ENCODE measurements at places on chromosomes 1 and 21. TPM values are rescaled to one million over a fixed set of nuclear protein-coding genes. Genes with fewer than 3 reads are reported as not detected.

DNA sequence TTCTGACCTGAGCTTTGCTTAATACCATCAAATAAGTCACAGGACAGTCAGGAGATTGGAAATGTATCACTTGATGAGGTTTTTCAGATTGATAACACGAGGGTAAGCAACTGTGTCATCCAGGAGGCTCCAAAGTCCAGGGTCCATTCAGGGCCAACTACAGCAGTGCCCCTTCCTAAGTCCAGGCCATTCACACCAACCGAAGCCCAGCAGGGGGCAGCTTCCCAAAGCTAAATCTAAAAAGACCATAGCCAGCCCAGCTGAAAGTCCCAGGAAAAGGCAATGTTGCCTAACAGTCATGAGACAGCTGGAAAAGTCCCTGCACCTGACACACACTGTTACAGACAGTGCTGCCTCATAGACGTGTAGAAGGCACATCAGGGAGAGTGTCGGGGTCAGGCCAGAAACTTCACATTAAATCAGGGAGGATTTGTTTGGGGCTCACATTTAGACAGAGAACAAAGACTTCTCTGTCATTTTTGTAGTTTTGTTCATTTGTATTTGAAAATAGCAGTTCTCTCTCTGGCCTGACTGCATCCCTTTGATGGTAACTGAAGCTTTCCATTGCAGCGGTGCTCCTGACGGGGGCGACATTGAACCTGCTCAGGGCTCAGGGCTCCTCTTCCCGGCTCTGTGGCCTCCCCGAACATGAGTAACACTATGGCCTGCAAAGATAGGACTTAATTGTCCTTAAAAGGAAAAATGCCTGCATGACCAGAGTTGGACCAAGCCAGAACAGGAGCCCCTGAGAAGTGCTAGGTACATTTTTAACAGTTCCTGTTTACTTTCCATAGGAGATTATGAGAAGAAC lies 200.4 kb downstream of the NRIP1 start:
- no peaks in the 10 kb centered on the region for H3K36me3 ChIP-seq
- H3K27ac ChIP-seq = peak overlapping the region; percentile 29
- no peak overlapping the region for H3K4me3 ChIP-seq
- H3K27me3 ChIP-seq = no peaks in the 10 kb centered on the region

Gene BGLAP
- total RNA-seq = 15.9 TPM

DNA sequence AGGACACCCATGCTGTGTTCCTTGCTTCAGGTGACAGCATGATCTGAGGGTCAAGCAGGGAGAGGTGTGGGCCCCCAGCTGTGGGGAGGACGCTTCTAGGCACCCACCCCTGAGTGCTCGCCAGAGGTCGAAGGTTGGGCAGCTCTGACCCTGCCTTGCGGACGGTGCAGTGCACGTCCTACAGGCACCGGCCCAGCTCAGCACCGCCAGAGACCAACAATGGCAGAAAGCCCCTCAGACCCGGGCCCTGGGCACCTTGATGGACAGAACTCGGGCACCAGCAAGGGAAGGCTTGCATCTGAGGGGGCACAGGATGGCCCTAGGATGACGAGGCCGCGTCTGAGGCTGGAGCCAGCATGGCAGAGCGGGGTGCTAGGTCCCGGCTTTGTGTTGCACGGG lies 24.7 kb downstream of the NADK start:
- H3K4me1 ChIP-seq = no peaks in the 10 kb centered on the region
- no peak for DNase-seq
- no peak overlapping the region for H3K27ac ChIP-seq
- peaks cover 48% of the 10 kb centered on the region for H3K36me3 ChIP-seq
- no peak overlapping the region for H3K4me3 ChIP-seq
- H3K27me3 ChIP-seq = no peaks in the 10 kb centered on the region

Gene SPATA21
- total RNA-seq = not detected

- no peak overlapping the region for H3K27ac ChIP-seq
- no peak overlapping the region for H3K4me3 ChIP-seq
- H3K27me3 ChIP-seq = no peaks in the 10 kb centered on the region
- no peaks in the 10 kb centered on the region for H3K4me1 ChIP-seq
- DNase-seq = no peak
- H3K36me3 ChIP-seq = no peaks in the 10 kb centered on the region
Measured at GRCh38 chr1:6511561-6512244, 20.2 kb upstream of the PLEKHG5 start.

DNA sequence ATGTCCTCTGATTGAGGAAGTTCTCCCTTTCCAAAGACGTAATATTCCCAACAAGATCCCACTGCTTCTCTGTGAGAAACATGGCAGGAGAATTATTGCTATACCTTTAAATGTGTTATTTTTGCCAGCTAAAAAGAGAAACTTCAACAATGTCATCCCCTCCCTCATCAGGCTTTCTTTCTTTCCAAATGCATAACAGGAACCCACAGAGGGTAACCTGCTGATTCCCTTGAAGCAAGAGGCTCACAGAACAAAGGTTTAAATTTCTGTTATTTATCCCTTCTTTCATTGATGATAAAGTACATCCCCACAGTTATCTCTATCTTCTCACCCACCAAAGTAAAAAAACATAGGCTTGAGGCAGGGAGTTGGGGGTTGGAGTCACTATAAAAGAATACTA lies 102.1 kb downstream of the SLC30A10 start:
- no peak overlapping the region for H3K27ac ChIP-seq
- H3K27me3 ChIP-seq = no peaks in the 10 kb centered on the region
- H3K4me1 ChIP-seq = no peaks in the 10 kb centered on the region
- no peaks in the 10 kb centered on the region for H3K36me3 ChIP-seq

DNA sequence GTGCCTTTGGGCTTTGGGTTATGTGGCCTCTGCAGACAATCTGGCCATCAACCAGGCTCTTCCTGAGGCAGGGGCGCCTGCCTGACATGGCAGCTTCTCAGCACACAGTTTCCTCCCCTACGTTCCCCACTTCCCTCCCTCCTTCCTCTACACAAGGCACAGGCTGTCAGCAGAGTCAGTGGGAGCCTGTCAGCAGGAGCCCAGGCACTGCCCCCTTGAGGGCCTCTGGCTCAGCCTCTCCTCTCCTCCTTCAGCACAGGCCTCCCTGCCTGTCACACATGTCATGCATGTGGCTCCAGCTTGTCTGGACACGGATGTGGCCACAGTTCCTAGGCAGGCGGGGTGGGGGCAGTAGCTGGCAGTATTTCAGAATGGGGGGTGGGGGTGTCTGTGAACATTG lies 52.2 kb upstream of the ARTN start:
- no peak overlapping the region for H3K27ac ChIP-seq
- H3K4me3 ChIP-seq = no peak overlapping the region
- no peaks in the 10 kb centered on the region for H3K4me1 ChIP-seq

DNA sequence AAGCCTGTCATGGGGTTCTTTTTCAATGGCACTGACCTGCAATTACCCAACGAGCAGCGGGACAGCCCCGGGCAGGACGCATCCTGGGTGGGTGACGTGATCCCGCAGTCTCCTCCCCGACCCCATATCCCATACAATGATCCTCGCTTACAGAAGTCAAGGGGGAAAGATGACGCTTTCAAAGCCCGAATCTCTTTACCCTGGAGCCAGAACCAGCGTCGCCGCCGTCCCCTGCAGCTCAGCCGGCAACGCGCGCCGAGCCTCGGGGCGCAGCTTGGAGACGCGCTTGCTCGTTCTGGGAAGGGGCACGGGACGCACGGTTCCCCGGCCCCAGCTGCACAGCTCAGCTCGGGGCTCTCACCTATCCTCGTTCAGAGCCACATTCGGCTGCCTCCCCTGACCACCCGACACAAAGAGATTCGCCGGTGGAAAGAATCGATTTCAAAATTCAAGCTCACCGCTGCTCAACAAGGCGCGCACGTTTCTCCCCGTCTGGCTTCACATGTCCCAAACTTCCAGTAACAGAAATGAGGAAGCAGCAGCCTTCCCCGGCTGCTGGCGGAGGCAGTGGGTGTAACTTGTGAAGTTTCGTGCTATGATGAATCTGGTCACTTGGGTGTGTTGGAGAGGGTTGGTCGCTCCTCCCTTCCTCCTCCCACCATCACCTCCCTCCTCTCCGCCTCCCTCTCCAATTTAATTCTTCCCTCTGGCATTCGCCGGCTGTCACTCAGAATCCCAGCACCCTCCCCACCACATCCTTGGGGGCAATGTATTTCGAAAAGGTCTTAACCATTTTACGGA lies at the start of gene TIAM1:
TIAM1 (minus strand) TSS at position 582 of the 801 bp plus-strand sequence. CDS start 77,289 bp downstream, outside the sequence.
- H3K36me3 ChIP-seq = no peaks in the 10 kb centered on the region
- peak within 1 kb of the TSS; percentile 38 for H3K27ac ChIP-seq
- peak; percentile 80 for DNase-seq
- H3K27me3 ChIP-seq = peaks cover 9% of the 10 kb centered on the region
- no peaks in the 10 kb centered on the region for H3K4me1 ChIP-seq

Gene TNFRSF1B
- total RNA-seq = 18.6 TPM

Gene PTGER3
- total RNA-seq = 49.0 TPM

DNA sequence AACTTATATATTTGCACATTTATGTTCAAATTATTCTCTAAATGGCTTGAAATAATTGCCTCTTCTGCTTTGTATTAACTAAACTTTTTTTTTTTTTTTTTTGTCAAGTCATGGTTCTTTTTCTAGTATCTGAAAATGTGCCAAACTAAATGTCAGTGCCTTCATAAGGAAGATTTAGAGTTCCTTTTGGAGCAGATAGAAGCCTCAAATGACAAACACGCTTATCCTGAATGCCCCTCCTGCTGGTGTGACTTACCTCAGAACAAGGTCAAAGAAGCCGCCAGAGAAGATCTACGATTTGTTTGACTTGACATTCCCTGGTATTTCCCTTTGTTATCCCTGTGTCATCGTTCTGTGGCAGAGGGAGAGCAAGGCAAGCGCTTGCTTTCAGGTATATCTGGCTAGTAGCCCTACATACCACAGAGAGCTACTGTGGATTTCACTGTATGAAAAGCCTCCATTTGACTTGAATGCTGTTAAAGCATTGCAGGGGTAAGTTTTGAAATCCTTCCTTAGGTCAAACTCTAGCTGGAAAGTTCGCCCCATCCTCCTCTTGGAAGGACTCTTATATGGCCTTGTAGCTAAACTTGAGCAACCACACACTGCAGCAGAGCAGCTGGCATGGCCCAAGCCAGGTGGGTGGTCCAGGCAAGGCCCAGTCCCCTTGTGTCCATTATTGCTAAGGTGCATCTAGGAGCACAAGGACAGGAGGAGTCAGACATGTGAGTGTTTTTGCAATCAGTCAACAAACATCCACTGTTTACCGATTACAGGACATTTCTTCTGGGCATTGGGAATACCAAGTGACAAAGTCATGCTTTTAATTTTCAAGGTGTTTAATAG lies 285.4 kb upstream of the USP25 start:
- no peak for DNase-seq
- H3K27ac ChIP-seq = peak overlapping the region; percentile 44
- no peaks in the 10 kb centered on the region for H3K36me3 ChIP-seq
- H3K4me1 ChIP-seq = peaks cover 28% of the 10 kb centered on the region
- no peak overlapping the region for H3K4me3 ChIP-seq

GRCh38 chr1:38609166-38610025 lies 250.2 kb downstream of the RRAGC start:
- no peak for DNase-seq
- H3K4me1 ChIP-seq = no peaks in the 10 kb centered on the region
- no peak overlapping the region for H3K27ac ChIP-seq

DNA sequence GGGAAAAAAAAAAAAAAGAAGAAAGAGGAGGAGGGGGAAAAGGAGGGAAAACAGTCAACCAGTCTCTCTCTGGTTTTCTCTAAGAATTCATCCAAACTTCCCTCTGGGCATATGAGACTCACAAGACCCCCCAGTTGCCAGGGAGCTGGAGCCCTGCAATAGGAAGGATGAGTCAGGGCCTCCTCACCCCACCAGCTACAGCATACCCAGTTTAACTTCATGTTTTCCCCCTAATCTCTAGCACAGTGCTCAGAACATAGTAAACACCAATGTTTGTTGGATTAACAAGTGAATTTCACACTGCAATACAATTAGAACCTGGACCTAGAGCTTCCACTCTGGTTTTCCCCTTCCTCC lies 7.8 kb downstream of the F11R start:
- no peaks in the 10 kb centered on the region for H3K36me3 ChIP-seq
- no peaks in the 10 kb centered on the region for H3K4me1 ChIP-seq
- H3K4me3 ChIP-seq = no peak overlapping the region
- H3K27ac ChIP-seq = peak overlapping the region; percentile 62

- no peaks in the 10 kb centered on the region for H3K27me3 ChIP-seq
- no peaks in the 10 kb centered on the region for H3K4me1 ChIP-seq
- H3K36me3 ChIP-seq = no peaks in the 10 kb centered on the region
- H3K4me3 ChIP-seq = no peak overlapping the region
- H3K27ac ChIP-seq = no peak overlapping the region
Measured at GRCh38 chr1:194809665-194810064, 1623.3 kb upstream of the B3GALT2 start.

- no peak overlapping the region for H3K27ac ChIP-seq
- no peaks in the 10 kb centered on the region for H3K27me3 ChIP-seq
- no peaks in the 10 kb centered on the region for H3K4me1 ChIP-seq
- no peaks in the 10 kb centered on the region for H3K36me3 ChIP-seq
- DNase-seq = no peak
- H3K4me3 ChIP-seq = no peak overlapping the region
Measured at GRCh38 chr1:216919060-216919970, 196.1 kb upstream of the ESRRG start.

Gene UBASH3A
- total RNA-seq = not detected

DNA sequence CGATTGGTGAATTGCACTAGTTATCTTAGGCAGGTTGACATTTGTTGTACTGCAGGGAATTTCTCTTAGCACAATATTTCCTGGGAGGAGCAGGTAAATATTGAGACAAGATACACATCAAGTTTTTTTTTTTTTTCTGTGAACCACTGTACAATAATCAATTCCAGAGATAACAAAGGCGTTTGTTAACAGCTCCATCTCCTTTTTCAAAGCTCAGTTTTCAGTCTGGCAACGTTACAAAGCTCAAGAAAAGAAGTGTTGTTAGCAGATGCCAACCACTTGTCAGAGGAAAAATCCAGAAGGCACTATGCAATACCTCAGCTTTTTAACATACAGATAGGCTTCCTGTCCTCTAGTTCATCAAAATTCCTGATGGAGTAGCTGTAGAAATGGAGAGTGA lies 40.9 kb upstream of the DAB1 start:
- H3K27me3 ChIP-seq = no peaks in the 10 kb centered on the region
- DNase-seq = no peak
- H3K4me1 ChIP-seq = no peaks in the 10 kb centered on the region
- no peaks in the 10 kb centered on the region for H3K36me3 ChIP-seq
- H3K27ac ChIP-seq = no peak overlapping the region
- no peak overlapping the region for H3K4me3 ChIP-seq

DNA sequence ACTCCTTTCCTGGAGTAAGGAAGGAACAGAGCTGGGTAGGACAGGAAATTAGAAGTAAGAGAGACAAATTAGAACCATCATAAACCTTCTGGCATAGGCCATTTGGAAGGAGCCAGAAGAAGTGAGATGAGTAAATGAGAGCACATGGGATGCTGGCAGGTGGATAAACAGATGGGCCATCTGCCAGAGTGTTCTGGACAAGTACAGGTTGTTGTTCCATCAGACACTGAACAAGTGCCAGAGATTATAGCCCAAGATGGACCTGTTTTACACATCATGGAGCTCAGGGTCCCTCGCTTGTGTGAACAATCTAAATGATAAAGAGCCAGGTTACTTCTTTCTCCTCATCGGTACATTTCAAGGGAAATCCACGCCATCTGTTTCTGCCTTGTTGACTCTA lies 200.3 kb downstream of the HHIPL2 start:
- H3K27me3 ChIP-seq = no peaks in the 10 kb centered on the region
- no peak for DNase-seq
- H3K36me3 ChIP-seq = no peaks in the 10 kb centered on the region
- H3K4me3 ChIP-seq = no peak overlapping the region
- H3K27ac ChIP-seq = no peak overlapping the region
- H3K4me1 ChIP-seq = no peaks in the 10 kb centered on the region

GRCh38 chr1:87151500-87152421 lies 176.9 kb upstream of the LMO4 start:
- peak overlapping the region; percentile 39 for H3K4me3 ChIP-seq
- H3K27me3 ChIP-seq = no peaks in the 10 kb centered on the region
- H3K4me1 ChIP-seq = no peaks in the 10 kb centered on the region
- H3K27ac ChIP-seq = peak overlapping the region; percentile 28
- DNase-seq = peak; percentile 83

All from sigmoid colon (tissue), 7 donors.